ENCODE measurements at places on chromosomes 7 and 10. TPM values are rescaled to one million over a fixed set of nuclear protein-coding genes. Genes with fewer than 3 reads are reported as not detected.

Gene OPALIN
- not detected for polyA plus RNA-seq

Gene HOXA11
- polyA plus RNA-seq, result not detected

Gene ABCB4
- not detected for polyA plus RNA-seq

Gene ERVW-1
- polyA plus RNA-seq, result not detected

Gene RGR
- polyA plus RNA-seq, result not detected
